ENCODE measurements at places on chromosomes 7 and 10.

DNA sequence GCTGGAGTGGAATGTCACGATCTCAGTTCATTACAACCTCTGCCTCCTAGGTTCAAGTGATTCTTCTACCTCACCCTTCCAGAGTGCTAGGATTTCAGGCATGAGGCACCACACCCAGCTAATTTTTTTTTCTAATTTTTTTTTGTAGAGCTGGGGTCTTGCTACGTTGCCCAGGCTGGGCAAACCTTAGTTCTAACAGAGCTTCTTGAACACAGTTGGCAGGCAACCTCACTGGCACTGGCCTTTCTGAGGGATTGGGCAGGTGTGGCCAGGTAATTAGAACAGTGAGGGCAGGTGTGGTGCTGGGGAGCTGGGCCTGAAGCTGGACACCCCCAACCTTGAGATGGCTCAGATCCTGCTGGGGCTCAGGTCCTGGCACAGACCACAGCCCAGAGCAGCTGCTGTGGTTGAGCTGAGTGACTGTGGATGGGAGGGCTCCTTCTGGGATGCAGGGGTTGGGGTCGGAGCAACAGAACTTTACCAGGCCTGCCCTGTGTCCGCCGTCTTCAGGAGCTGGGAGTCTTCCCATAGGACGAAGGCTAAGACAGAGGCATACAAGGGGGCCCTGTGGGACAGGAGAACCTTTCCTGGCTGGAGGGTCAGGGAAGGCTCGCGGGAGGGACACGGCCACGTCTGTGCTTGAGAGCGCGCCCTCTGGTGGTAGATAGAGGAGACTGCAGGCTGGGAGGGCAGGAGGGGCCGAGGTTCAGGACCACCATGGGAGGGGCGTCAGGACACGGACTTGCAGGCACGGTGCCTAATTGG, 48.2 kb downstream of the COL26A1 start:
- peak; percentile 60 for DNase-seq

DNA sequence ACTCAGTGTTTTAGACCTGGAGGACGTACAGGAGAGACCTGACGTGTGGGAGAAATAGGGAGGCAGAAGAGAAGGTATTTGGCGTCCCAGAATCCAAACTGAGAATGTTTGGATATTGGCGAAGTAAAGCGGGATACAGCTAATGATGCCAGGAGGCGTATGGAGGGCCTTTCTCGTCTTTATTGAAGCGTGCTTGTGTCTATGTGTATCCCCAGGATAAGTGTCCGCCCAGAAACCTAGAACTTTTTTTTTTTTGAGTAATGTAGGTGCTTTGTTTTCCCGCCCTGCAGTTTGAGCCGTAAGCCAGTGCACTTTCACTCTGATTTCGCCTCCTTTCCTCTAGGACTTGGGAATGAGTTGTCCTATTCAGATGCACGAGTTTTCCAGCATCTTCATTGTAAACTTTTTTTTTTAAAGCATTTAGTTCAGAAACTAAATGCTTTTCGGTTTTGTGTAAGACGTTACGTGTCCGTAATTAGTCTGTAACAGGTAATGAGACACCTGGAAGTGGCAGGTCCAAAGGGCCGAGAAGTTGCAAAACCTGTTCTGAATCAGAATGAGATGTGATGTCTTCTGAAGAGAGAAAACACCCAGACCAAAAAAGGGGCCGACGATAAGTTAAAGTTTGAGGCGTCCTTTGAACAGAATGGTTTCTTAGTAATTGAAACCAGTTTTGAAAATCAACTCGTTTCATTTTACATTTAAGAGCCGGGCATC, 746 bp downstream of the ARL5B start:
- peak; percentile 15 for DNase-seq

GRCh38 chr10:96334616-96335526, 23.9 kb downstream of the OPALIN start:
- no peak for DNase-seq

GRCh38 chr10:23204773-23205172, 12.7 kb downstream of the PTF1A start:
- no peak for DNase-seq

DNA sequence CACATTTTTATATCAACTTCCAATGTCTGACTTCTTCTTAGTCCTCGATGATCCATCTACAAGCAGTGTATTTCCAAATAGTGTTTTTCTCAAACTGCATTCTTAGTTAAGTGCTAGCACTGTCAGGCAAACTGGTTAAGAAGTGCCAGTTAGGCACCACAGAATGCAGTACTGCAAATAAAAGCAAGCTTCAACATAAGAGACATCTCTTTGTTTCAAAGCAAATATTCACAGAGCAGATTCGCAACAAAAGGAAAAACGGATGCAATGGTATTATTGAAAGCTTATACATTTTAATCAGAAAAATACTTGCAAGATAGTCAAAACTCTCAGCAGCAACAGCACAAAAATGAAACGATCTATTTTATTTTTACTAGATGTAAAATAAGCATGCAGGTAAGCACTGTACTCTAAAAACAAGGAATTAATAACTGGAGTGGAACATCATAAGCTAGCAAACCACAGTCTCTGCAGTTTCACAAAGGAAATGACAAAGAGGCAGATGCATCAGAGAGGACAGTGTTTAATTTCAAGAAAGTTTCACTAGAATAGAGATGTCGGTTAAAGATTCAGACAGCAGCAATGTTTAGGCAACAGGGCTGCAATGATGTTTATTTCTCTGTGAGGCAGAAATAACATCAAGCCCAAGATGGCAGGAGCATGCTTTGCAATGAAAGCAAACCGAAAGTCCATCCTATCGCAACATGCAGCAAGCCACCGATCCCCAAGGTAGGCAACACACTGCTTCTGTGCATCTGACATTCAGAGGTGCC, 82.0 kb downstream of the FGFR2 start:
- no peak for DNase-seq

GRCh38 chr10:112250555-112250954, 32.6 kb upstream of the TECTB start:
- DNase-seq: no peak

DNA sequence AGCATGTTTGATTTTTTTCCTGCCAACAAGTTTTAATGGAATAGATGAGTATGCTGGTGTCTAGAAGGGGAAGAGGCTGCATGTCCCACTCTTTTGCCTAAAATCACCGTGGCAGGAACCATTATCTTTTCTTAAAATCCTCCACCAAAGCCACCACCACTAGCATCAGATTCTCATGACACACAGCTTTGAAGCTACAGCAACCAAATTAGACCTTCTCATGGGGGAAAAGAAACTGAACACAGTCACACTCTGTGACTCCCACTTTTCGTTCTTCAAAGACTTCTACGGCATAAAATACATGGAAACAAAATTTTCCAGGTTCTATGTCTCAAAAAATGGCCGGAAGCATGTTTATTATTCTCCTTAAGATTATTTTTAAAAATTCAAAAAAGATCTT, 81.8 kb downstream of the SGMS1 start:
- DNase-seq: no peak

- DNase-seq: no peak
Measured at GRCh38 chr7:90797596-90797995, 201.5 kb downstream of the CDK14 start.

DNA sequence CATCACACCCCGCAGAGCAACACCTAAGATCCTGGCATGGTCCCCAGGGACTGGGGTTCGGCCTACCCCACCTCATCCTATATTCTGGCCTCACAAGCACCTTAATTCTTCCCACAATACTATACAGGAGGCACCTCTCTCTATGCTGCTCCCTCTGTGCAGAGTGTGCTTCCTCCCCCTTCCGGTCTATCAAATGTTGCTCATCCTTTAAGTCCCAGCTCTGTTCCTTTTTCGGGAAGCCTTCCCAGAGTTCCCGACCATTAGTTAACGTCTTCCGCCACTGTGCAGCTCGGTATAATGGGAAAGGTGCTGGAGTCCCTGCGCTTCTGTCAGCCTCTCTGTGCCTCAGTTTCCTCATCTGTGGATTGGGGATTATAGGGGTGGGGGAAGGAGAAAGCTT, 21.8 kb downstream of the PALD1 start:
- DNase-seq: no peak
